ENCODE measurements at places on chromosomes 6 and 20.
A peak's percentile ranks its signal among the peaks of the same experiment; 100 is the strongest.

DNA sequence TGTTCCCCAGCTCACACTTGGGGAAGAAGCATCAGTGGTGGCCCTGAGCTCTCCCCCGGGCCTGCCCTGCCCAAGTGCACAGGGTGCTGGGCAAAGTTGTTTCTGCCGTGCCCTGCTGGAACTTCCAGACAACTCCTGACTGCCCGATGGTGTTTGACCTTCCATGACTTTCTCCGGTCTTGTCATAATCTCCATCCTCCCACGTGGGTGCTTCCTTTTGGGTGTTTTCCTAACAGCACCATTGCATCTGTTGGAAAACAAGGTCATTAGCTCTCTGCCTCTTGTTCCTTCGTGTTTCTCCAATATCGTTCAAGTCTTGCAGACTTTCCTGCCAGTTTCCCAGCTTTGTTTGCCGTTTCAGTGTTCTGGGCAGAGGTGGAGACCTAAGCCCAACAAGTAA, 68.7 kb upstream of the TIAM2 start:
- DNase-seq: no peak

- DNase-seq: no peak
These were observed 142.5 kb downstream of the KLHL32 start for GRCh38 chr6:97067045-97067444.

DNA sequence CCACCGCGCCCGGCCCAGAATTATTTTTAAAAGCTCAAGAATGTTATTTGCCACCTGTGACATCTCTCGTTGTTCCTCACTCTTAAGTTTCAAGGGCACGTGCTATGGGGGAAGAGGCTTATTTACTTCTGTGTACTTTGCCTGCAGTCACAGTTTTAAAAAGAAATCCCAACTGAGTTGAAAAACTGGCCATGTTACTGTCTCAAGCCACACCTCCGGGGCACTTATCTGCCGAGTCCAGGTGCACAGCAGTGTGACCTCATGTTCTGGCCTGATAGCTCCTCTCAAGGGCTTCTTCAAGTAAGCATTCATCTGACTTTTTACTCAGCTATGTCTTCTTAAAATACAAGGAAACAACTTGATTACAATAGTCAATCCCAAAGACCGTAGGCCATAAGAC, 34.5 kb downstream of the SHLD1 start:
- no peak for DNase-seq

DNA sequence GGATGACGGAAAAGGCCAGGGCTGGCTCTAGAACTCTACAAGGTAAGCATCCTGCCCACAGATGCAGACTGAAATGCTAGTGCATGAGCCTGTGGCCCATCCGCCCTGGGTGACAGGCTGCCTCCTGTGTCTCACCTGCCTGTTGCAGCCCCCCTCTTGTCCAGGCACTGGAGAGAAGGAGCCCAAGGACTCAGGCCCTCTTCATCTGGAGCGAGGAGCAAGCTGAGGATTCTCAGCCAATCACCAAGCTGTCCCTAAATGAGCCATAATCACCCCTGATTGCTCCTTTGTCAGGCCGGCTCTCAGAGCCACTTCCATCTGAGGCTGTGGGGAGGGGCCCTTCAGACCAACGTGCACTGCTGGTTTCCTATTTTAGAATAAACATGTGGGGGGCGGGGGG, 10.0 kb upstream of the SLC32A1 start:
- no peak for DNase-seq

DNA sequence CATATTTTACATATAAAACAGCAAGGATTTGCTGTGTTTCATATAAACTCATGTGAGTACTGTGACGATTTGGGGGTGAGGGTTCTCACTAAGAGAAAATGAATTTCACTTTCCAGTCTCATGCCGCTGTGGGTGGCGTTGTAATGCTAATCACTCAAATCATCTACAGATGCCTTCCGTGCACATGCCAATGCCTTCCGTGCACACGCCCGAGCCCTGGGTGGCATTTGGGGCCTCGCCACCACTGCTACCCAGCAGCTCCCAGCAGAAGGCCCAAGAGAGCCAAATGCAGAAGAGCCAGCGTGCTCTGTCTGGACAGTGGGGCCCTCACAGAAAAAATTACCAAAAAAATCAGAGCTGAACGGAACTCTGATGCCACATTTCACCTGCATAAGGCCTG, 53.7 kb downstream of the WDR27 start:
- no peak for DNase-seq

DNA sequence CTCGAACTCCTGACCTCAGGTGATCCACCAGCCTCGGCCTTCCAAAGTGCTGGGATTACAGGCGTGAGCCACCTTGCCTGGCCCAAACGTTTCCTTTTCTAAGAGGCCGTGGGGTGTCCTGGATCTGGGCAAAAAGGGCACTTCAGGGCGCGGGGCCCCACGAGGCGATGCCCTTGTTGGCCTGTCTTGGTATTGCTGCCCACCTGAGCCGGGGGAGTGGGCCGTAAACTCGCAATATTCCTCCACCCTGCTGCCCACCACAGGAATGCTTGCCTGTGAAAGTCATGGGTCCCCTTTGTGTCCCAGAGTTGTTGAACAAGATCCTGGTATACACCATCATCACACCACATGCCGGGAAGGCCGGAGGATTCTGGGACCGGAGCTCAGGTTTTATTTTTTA, 49.0 kb downstream of the SSR1 start:
- no peak for DNase-seq

GRCh38 chr6:74409447-74409846, 713.4 kb downstream of the CD109 start:
- DNase-seq: no peak

DNA sequence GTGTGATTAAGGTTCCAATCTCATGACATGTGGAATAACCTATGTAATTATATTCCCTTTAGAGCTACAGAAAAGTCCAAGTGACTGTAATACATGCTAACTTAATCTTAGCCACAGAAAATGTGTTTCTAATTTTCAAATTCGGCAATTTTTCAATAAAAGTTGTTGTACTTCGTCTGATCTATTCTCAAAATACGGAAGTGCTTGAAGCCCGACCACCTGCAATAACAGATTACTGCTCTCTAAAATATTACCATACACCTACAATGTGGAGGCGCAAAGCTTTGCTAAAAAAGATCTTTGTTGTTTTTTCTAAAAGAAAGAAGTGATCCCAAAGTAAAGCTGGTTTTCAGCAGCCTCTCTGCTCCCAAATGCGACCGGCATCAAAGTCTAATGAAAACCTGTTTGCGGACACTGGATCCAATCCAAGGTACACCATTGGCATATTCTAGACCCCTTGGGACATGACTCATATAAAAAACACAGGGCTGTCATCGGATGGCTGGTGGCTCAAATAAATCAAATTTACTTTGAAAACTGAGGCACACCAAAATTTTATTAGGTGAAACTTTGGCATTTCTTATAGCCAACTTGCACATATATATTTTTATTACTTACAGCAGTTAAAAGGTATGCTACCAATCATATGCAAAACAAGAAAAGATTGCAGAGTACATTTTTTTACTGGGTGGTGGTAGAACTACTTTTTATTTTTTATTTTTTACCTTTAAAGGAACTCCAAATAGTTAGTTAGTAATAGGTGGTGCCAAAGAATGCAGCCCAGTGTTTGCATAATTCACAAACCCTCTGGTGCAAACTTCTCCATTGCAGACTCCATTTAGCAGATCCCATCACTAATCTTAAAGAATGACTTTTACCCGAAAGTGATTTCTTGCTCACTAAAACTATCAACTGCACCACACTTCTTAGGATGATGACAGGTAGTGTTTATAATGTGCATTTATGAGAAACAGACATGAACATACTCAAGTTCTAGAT, 118.7 kb upstream of the TBX18 start:
- DNase-seq: no peak

- no peak for DNase-seq
These were observed 128.1 kb upstream of the STMND1 start for GRCh38 chr6:16973545-16974386.

GRCh38 chr6:80477591-80477990, 371.1 kb downstream of the BCKDHB start:
- no peak for DNase-seq

- DNase-seq: no peak
These were observed 144.2 kb upstream of the CEP162 start for GRCh38 chr6:84371681-84372080.

- DNase-seq: peak; percentile 39
These were observed 24.1 kb upstream of the ROS1 start for GRCh38 chr6:117449549-117450439.

DNA sequence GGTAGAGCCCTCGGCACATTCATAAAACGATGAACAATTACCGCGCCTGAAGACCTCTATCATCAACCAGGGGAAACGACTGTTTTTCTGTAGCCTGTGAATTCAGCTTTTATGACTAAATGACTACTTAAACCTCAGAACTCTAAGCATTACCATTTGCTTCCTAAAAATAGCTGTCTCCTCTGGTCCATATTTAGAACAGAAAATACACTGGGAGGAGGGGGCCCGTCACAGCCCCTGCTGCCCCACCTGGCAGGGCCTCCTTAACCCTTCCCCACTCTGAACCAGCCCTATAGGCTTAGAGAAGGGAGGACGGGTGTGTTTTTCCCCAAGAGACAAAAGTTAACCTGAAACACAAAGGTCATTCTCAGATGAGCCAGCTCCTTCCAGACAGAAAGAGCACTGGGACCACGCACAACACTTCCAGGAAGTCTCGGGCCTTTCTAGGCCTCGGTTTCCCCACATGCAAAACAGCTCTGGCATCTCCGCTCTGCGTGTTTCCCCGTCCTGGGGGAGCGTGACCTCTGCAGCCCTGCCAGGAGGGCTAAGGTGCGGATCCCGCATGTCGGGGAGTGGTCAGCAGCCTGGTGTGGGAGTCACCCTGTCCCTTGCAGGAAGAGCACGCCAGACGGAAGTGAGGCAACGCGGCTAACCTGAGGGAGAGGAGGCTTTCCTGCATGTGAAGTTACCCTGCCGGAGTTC, 193.9 kb downstream of the DLL1 start:
- DNase-seq: peak; percentile 15

DNA sequence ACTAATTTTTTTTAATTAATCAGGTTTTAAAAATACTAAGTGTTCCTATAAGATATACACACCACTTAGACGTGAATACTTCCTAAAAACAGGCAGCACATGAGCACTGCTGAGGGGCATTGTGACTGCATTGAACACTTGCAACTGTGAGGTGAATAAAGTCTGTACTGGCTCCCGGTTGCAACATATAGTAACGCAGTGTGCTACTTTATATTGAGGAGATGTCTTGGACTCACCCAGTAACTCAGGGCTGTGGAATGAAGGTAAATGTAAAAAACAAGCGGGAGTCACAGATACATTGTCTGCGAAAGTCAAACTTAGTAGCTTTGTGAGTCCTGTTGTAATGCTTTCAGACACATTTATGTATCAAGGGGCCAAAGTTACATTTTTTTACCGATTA, 17.0 kb upstream of the HLA-A start:
- DNase-seq: no peak

DNA sequence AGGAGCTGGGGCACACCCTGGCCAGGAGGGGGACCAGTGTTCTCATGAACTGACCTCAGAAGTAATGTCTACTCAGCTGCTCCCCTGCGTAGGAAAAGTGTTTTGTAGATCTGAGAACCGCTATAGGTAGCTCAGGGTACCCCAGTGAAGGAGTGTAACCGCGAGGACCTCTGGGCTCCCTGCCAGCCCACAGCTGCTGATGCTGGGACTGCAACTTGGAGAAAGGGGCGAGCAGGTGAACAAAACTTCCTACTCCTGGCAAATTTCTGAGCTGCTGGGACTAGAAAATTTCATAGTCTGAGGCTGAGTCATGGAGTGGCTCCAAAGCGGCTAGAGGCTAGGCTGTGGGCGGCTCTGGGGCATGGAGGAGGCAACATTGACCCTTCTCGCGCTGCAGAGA, 51.9 kb downstream of the PYGB start:
- DNase-seq: no peak

- DNase-seq: no peak
These were observed 24.2 kb upstream of the SGK1 start for GRCh38 chr6:134341999-134342567.

DNA sequence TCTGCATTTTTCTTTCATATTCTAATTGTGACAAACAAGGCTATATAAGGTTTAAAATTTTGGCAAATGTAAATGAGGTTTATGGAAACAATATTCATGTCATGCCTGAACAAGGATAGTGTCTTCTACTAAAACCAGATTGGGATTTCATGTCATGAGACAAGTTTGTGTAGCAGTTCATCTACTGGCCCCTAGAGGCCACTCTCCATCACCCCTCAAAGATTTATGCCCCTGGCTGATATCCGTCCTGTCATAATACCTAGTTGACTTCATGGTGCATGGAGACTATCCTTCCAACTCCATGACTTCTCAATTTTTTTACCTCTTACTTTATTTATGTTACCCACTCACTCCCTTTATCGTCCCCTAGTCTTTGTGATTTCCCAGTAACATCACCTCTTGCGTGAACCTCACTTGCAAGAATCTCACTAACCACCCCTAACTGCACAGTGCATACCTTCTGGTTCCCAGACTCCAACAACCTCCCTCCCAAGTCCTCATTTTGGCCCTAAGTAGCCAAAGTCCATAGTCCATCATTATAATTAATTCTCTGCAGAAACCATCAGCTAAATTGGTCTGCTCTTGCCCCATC, 179.8 kb downstream of the TASP1 start:
- DNase-seq: no peak

GRCh38 chr6:161922631-161923119, 648.8 kb upstream of the AGPAT4 start:
- no peak for DNase-seq

GRCh38 chr6:3742076-3742425, 9.5 kb downstream of the PXDC1 start:
- DNase-seq: no peak

DNA sequence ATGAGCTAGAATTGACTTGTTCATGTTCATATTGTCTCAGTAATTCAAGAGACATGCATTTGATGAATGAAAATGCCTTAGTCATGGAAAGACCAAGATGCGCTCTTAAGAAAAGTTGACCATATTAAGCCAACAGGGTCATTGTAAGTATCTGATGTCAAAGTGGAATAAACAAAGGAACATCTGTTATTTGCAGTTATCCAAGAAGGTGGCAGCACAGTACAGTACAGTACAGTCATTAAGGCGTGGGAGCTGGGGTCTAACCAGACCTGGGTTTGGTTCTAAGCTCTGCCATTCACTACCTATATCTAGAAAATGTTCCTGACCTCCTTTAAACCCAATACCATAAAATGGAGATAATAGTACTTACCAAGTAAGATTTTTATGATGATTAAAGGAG, 178.1 kb downstream of the BACH2 start:
- no peak for DNase-seq

DNA sequence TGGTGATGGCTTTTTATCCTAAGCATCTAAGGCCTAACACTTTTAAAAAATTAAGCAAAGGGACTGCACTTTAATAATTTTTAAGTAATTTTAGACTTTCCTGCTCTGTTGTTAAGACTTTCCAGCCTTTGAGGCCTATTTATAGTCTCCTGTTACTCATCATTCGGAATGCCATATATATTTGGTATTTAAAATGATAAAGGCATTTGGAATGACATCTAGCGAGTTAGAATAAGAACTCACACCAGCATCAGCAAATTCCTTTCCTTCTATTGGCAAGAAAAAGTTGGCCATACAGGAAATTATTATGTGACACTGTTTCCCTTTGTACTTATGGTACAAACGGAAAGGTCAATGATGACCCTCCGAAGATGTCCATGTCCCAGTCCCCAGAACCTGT, 88.1 kb upstream of the STMND1 start:
- no peak for DNase-seq
